ENCODE measurements at places on chromosomes 6 and 20.

- no peak for DNase-seq
Observed at GRCh38 chr6:64046746-64047208, 411.2 kb downstream of the PHF3 start.

- DNase-seq, result no peak
Observed at GRCh38 chr6:139531148-139532115, 157.0 kb upstream of the CITED2 start.

DNA sequence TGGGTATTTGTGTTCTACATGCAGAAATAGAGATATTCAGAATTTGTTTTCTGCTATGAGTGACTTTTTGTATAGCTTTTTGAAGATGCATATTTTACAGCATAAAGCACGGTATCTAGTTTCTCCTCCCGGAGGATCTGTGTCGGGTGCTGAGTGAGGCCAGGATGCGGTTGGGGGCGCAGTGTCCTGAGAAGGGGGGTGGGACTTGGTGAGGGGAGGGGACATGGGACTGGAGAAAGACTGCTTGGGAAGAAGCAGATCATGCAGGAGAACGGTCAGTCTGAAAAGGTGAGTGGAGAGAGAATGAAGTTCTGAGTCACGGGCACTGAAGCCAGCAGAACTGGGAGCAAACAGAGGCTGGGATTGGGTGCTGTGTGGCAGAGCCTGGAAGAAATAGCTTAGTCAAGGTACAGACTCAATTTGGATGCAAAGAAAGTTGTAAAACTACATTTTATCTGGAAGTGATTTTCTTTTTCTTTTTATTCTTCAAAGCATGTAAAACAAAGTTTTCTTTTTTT lies 44.0 kb downstream of the STX11 start:
- no peak for DNase-seq

GRCh38 chr6:138334000-138334399 lies 43.7 kb upstream of the SMIM28 start:
- no peak for DNase-seq

DNA sequence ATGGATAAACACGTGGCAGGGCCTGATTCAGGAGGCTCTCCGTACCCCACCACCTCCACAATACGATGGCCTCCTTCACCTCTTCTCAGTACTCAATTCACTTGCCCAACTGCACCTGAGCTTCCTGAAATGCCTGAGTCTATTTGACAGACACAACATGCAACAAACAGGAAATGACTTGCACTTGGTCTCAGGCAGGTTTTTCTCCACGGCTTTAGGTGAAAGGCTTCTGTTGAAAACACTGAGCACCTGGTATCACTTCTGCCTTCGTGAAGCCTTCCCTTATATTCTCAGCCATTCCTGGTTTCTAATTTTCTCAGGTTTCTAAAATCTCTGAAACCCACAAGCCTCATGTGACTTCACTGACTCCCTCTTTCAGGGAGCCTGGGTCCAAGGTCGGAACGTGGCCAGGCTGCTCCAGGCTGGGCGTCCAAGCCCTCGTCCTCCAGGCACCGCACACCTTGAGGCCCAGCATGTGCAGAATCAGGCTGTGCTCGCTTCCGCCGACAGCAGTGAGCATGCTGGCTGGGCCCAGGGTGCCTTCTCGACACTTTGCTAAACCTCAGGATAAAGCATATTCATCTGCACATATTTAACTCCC lies 34.7 kb downstream of the TAF4 start:
- no peak for DNase-seq

DNA sequence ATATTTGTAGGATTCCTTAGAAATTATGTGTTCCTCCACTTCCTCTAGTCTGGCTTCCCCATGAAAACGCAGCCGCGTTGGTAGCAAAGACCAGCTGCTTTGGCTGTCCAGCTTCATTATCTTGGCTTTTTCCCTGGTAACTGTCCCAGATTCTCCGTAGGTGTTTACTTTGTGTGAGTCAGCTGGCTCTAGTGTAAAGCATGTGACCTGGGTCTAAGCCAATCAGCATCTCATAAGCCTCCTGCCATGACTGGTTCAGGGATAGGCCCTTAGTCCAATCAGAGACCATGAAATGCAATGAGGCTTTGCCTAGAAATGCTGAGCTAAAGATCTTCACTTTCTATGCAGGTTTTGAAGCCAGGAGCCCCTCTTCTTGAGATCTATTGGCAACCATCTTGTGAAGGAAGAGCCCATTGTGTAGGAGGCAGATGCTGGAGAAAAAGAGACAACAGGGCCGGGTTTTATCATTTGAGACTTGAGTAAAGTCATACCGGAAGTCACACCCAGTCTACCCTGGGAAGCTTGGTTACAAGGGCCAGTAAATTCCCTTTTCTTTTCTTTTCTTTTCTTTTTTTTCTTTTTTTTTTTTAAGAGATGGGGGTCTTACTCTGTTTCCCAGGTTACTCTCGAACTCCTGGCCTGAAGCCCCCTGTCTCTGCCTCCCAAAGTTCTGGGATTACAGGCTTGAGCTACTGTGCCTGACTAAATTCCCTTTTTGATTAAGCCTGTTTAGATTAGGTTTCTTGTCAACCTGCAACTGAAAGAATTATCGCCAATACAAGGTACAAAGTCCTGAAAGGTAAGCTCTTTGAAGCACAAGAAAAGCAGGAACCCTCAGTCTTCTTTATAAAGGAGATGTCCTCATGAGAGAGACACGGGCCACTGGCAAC lies 256.5 kb upstream of the RREB1 start:
- DNase-seq, result no peak

DNA sequence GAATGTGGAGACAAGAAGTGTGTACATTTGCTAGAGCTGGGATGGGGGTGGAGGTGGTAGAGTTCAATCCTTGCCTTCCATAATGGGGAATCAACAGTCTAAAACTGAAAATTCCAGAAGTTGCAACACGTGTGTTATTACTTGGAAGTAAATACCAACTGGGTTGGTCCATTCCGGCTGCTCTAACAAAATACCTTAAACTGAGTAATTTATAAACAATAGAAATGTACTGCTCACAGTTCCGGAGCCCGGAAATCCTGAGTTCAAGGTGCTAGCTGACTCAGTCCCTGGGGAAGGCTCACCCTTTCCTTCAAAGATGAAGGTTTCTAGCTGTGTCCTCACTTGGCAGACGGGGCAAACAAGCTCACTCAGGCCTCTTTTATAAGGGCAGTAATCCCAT lies 59.0 kb downstream of the RIN2 start:
- DNase-seq, result peak; percentile 8

GRCh38 chr6:161327360-161327953 lies 53.6 kb upstream of the AGPAT4 start:
- no peak for DNase-seq

DNA sequence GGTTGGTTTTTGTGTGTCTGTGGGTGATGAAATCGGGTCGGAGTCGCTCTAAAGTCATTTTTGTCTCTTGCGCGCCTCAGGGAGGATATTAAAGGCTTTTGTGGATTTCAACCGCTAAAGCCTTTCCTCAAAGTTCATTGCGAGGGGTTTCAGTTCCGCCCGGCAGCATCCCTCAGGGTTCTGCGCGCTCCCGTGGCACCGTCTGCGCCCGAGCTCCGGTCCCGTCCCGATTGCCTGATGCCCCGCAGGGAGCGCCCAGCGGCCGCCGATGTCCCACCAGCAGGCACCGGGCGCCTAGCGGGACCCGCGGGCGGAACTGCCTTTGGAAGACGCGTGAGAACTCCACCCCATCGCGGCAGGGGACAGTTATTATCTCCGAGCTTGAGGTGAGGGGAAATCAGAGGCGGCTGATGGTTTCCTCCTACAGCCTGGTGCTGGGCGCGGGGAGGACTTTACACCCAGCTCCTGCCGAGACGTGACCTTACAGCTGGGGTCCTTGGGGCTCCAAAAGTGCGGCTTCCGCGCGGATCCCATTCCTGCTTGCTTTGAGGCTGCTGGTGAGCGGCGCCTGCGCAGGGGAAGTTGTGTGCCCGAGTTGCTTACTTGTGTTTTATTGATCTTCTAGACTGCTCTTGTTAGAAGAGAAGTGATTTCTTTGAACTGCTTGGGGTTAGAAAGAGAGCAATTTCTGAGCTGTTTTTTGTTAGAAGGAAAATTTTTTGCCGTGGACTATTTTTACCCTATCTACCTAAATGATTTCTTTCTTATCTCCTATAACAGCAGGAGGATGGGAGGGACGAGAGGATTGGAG lies 27.1 kb downstream of the ULBP1 start:
- DNase-seq, result no peak
